Activated naive CD4-positive, alpha-beta T cell (primary cell): ENCODE measurements at places on chromosomes 16 and 17.

DNA sequence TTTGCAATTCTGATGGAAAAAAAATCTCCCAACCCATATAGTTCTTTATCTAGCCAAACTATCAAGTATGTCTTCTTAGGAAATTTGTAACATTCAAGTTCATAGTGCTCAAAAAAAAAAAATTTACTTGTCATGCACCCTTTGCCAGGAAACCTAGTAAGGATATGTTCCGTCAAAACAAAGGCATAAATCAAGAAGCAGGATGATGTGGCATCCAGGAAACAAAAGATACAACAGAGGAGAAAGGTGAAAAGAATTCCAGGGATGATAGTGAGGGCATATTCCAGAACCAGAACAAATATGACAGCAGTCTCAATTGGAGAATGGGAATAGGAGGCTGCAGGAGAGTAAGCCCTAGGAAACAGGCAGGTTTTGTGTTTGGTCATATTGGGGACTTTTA, 104.6 kb downstream of the SPAG9 start:
- DNase-seq = no peak

GRCh38 chr16:80900593-80900954, 96.2 kb upstream of the CDYL2 start:
- no peak for DNase-seq

- DNase-seq = no peak
Measured at GRCh38 chr17:41652461-41652970, 28.1 kb upstream of the KRT17 start.

GRCh38 chr17:17792037-17792550, 44.7 kb downstream of the SREBF1 start:
- no peak for DNase-seq
